NCI-H226 (cell line): ENCODE measurements at places on chromosomes 7 and 10.

GRCh38 chr10:5896208-5897052 is 6.4 kb downstream of the FBH1 start:
- DNase-seq = no peak

DNA sequence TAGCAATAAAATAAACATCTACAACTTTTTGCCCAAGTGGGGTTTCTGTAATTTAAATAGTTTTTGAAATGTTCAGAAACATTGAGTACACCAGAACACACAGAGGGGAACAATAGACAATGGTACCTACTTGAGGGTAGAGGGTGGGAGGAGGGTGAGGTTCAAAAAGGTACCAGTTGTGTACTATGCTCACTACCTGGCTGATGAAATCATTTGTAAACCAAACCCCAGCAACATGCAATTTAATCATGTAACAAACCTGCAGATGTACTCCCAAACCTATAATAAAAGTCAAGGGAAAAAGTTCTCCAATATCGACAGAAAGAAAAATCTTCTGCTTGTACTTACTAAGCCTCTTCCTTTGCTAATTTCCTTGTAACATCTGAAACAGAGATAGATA is 4.2 kb upstream of the TES start:
- no peak for DNase-seq

DNA sequence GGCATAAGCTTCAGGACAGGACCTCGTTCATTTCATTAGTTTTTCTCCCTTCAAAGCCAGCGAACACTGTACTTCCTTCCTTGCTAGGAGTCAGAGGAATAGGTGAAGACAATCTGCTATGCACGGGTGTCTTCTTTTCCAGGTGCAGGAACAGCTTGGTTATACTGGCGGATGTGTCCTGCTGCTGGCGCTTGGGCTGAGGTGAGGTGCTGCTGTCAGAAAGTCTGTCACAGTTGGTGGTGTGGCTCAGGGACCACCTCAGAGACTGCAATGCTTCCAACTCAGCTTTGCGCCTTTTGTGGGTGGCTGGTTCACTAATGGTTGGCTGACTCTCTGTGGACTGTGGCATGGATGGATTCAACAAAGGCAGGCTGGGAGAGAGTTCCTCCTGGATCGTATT is 58.3 kb upstream of the UBN2 start:
- DNase-seq = no peak

GRCh38 chr10:118139321-118139720 is 92.6 kb upstream of the RAB11FIP2 start:
- no peak for DNase-seq

DNA sequence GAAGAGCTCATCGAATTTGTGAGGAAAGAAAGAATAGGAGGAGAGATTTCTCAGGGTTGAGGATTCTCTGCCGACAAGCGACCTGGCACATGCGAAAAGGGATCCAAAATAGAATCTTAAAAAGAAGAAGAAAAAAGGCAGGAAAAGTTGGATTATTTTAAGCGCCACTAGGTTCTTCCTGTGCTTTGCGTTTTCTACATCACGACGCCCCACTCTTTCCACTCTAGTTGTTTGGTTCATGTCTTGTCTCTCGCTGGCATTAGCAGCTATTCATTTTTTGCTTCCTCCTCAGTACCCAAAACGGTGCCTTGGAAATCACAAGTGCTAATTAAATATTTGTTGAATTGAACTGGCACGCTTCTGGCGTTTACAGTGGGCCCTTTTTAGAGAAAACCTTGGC is 674 bp upstream of the FRA10AC1 start:
- DNase-seq = no peak

- DNase-seq = peak; percentile 57
These were observed 716.5 kb downstream of the INHBA start for GRCh38 chr7:40986351-40986873.

DNA sequence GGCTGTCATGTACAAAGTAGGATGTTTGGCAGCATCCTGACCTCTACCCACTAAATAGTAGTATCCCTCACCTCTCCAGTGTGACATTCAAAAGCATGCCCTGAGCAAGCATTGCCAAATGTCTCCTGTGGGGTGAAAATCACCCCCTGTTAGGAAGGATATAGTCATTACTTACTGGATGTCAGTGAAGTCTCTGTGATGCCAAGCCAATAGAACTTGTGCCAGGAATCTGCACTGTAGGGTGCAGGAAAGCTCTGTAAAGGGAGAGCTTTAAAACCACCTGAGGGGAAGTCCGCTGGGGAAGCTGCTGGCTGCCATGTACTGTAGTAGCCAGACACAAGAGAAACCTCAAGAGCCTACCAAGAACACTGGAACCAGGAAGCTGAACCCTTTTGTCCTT is 170.7 kb upstream of the DKK1 start:
- no peak for DNase-seq

DNA sequence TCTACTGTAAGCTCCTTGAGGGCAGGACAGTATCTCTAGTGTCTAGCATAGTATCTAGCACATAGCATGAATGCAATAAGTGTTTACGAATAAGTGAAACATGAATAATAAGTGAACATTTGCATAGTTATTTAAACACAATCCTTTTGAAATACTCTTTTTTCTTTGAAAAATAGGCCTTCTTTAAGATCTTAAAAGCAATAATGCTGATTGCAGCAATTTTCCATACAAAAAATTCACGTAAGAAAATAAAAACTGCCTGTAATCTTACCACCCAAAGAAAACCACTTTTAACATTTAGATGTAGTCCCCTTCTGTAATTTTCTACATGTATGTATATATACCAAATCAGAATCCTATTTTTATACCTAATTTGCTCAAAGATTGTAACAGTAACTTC is 162.5 kb upstream of the HPS1 start:
- DNase-seq = no peak

GRCh38 chr10:43801626-43802025 is 152.9 kb upstream of the ZNF32 start:
- DNase-seq = no peak

GRCh38 chr7:99554939-99555338 is 3.0 kb upstream of the FAM200A start:
- no peak for DNase-seq
